ENCODE measurements at places on chromosomes 3 and 15. TPM values are rescaled to one million over a fixed set of nuclear protein-coding genes. Genes with fewer than 3 reads are reported as not detected.

DNA sequence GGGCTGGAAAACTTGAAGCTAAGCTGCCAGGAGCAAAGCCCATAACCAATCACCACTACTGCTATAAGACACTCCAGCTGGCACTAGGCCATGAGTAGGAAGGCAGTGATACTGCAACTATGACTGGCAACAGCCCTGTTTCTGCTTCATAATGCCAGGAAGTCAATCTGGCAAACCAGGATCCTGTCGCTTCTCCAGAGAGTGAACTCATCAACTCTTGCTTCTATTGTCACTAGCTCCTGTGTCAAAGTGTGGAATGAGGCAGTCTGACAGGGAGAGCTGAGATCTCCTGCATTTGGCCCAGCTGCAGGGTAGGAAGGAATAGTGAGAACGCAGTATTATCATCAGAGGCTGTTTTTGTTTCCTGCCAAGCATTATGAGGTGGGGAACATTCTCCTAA is 105.3 kb downstream of the CTNNB1 start:
- no peak for ATAC-seq

DNA sequence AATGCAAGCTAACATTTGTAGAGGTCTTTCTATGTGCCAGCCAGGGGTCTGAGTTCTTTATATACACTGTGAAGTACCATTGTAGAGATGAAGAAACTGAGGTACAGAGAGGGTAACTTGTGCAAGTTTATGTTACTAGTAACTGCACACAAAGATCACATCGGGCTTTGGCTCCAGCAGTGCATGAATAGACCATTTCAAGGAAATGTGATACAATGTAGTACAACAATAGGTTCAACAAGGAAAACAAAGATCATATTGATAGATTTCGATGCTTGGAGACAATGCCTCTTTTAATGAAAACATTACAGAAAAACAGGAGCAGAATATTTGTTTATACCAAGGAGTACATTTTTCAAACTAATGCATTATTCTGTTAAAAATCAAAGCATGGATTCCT is 115.3 kb downstream of the POLR2M start:
- no peak for ATAC-seq

- ATAC-seq, result no peak
Measured at GRCh38 chr15:81418891-81419290, 44.9 kb upstream of the TMC3 start.

- ATAC-seq, result no peak
Measured at GRCh38 chr3:153762411-153763235, 358.6 kb upstream of the ARHGEF26 start.

SI gene
- total RNA-seq, result not detected

Data from esophagus mucosa (tissue), 1 donor.